ENCODE measurements at places on chromosomes 6 and 20. TPM values are rescaled to one million over a fixed set of nuclear protein-coding genes. Genes with fewer than 3 reads are reported as not detected.

DNA sequence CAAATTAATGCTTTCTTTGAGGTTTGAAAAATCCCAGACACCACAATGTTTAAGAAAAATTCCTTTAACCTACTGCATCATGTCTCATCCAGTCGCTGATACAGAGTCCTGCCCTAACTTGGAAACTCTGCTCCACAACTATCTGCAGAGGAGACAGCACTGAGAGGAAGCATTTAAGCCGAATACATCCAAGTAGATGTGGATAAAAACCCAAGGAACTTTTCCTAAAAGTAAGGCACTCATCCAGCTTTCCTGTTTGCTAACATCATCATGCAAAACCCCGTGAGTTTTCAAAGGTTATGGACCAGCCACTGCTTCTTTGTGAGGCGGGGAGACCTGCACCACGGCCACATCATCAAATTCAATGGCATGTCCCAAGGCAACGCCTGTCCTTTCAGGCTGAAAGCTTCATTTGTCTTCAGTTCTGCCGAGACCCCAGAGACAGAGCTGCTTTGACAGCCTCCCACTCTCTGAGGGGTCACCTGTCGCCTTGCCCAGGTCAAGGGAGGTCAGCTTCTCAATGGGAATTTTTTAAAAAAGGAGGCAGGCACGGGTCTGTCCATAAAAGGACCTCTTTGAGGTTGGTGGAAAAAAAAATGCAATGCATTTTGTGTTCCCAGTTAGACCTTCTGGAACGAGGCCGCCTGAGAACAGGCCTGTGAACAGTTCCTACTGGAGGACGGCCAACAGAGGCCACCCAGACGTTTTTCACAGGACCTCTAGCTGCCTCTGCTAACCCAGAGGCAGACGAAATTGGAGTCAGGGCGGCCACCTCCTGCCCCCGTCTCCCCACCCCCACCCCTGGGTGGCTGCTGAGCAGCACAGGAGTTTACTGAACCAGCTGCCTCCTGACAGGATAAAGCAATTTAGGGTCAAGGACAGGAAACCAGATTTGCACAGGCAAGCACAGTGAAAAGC is 142.5 kb upstream of the HDDC2 start:
- H3K27me3 ChIP-seq = no peaks in the 10 kb centered on the region
- no peak overlapping the region for H3K4me3 ChIP-seq
- no peaks in the 10 kb centered on the region for H3K4me1 ChIP-seq
- no peak overlapping the region for H3K27ac ChIP-seq
- H3K36me3 ChIP-seq = no peaks in the 10 kb centered on the region

- no peak overlapping the region for H3K27ac ChIP-seq
- H3K27me3 ChIP-seq = no peaks in the 10 kb centered on the region
- H3K4me1 ChIP-seq = no peaks in the 10 kb centered on the region
These were observed 51.1 kb upstream of the TMEM170B start for GRCh38 chr6:11486486-11486885.

DNA sequence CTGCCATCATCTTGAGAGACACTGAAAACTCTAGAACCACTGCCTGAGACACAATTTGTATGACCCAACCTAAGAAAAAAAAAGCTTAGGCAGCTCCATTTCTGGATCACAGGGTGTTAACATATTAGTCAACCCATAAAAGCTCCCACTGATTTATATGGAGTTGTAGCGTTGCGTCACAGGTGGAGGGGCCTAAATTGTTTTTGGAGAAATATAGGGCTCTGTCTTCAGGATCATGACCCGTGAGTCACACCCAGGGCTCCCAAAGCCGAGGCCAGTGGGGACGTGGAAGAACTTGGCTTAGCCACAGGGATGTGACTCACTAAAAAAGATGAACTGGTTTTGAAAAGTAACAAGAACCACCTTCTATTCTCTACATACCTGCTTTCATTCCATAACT is 116.5 kb upstream of the BMP2 start:
- no peaks in the 10 kb centered on the region for H3K27me3 ChIP-seq
- no peak overlapping the region for H3K27ac ChIP-seq
- no peak overlapping the region for H3K4me3 ChIP-seq
- H3K36me3 ChIP-seq = no peaks in the 10 kb centered on the region

DNA sequence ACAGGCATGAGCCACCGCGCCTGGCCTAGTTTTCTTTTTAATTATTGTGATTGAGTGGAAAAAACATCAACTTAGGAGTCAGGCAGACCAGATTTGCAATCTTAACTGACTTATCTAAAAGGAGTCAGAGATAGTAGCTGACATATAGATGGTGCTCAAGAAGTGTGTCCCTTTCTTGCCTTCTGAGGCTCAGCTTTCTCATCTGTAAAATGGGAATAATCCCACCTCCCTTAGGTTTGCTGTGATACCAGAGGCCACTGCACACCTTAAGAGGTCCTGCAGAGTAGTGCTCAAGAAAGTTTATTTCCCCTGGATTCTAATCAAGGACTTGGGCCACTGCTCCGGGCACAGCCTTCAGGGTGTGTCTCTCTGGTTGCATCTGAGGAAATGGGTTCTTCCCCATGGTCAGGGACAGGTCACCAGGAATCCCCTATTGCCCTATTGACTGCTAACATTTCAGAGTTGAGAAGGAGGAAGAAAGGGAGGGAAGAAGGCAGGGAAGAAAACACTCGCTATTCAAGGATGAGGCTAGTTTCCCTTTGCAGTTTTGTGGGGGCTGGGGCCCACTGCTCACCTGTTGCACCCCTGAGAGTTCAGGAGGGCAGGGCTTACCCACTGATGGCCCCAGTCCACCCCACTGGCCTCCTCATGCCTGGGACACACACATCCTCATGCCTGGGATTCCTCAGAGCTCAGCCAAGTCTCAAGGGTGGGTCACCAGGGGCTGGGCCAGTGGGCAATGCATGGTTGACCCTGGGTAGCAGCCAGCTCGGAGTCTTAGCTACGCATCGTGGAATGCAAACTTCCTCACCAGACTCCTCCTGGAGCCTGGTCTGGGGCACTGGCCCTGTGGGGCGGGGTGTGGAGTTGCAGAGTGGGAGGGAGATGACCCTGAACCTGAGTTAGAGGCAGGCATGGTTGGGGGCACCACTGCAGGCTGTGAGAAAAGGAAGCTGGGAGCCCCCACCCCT is 21.2 kb downstream of the C6orf132 start:
- H3K36me3 ChIP-seq = peaks cover 3% of the 10 kb centered on the region
- DNase-seq = no peak
- H3K27ac ChIP-seq = peak overlapping the region; percentile 79
- no peaks in the 10 kb centered on the region for H3K27me3 ChIP-seq

DNA sequence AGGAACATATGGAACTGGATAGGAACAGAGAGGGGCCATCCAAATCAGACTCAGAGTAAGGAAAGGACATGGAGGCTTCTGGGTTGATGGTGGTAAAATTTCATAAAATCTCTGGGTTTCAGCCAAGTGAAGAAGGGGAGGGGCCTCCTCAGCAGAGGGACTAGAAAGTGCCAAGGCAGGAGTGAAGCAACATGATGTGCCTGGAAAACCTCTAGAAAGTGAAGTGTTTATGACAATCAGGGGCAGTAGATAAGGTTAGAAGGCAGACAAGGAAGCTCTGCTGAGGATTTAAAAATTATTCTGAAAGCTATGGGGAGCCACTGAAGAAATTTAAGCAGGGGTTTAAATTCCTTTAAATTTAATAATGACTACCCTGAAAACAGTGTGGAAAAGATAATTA is 126.0 kb upstream of the TENT5A start:
- no peaks in the 10 kb centered on the region for H3K27me3 ChIP-seq
- H3K27ac ChIP-seq = peak overlapping the region; percentile 17
- no peaks in the 10 kb centered on the region for H3K36me3 ChIP-seq
- H3K4me3 ChIP-seq = no peak overlapping the region

- no peaks in the 10 kb centered on the region for H3K27me3 ChIP-seq
- H3K36me3 ChIP-seq = no peaks in the 10 kb centered on the region
- no peak overlapping the region for H3K27ac ChIP-seq
- H3K4me1 ChIP-seq = no peaks in the 10 kb centered on the region
- no peak for DNase-seq
These were observed 108.9 kb downstream of the MANEA start for GRCh38 chr6:95686272-95686671.

DNA sequence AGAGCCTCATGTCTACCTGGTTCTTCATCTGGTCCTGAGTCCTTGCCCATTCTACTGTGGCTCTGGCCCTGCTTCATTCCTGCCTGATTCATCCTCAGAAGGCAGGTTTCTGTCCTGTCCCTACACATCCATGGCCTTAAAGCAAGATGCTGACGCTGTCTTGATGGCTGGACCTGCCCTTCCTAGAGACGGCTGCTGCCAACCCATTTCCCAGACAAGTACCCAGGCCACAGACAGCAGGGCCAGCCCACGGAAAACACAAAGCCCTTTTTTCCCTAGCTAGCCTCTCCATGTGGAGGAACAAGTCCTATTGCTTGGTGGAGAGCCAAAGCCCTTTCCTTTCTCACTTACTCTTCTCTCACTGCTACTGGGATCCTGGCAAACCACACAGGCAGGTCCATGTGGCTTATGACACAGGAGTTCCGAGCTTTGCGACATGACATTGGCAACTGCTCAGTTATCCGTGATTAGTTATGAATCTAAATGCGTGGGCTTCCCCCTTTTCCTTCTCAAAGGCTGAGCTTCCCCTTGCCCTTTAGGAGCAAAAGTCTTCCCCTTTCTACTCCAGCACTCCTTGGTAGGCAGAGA is 72.9 kb downstream of the SLC22A3 start:
- H3K27me3 ChIP-seq = no peaks in the 10 kb centered on the region
- no peak overlapping the region for H3K4me3 ChIP-seq
- no peaks in the 10 kb centered on the region for H3K36me3 ChIP-seq
- H3K27ac ChIP-seq = no peak overlapping the region
- H3K4me1 ChIP-seq = no peaks in the 10 kb centered on the region

DNA sequence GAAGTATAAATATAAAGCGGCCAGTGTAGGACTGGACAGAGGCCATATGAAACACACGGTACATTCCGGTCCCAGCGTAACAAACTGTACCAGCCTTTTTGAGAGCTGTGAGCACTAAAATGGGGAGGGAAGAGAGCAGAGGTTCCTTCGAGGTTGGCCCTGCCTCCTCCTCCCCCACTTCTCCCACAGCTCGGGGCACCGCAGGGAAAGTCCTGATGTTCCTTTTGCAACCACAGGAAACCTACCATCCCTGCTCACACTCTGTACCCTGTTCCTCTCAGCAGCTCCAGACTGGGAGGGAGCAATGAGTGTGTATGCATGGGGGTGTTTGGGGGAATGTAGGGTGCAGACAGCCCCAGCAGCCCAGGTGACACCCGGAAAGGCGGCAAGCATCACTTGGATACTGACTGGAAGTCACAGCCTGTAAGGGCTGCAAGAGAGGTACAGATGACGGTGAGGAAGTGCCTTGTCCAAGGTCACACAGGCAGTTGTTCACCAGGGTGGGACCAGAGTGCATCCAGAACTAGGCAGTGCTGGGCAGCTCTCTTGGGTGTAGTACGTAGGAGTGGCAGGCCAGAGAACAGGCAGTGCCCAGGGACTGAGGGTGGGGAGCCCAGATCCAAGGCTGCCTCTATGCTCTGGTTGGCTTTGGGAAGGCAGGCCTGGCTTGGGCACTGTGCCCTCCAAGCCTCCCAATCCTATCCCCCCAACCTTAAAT is 11.0 kb upstream of the ARMC12 start:
- H3K27ac ChIP-seq = no peak overlapping the region
- H3K36me3 ChIP-seq = no peaks in the 10 kb centered on the region
- no peaks in the 10 kb centered on the region for H3K27me3 ChIP-seq
- H3K4me3 ChIP-seq = no peak overlapping the region
- DNase-seq = no peak

- H3K36me3 ChIP-seq = no peaks in the 10 kb centered on the region
- peaks cover 13% of the 10 kb centered on the region for H3K4me1 ChIP-seq
- H3K27me3 ChIP-seq = no peaks in the 10 kb centered on the region
- DNase-seq = no peak
- no peak overlapping the region for H3K4me3 ChIP-seq
These were observed 49.2 kb downstream of the SERAC1 start for GRCh38 chr6:158118886-158119285.

DNA sequence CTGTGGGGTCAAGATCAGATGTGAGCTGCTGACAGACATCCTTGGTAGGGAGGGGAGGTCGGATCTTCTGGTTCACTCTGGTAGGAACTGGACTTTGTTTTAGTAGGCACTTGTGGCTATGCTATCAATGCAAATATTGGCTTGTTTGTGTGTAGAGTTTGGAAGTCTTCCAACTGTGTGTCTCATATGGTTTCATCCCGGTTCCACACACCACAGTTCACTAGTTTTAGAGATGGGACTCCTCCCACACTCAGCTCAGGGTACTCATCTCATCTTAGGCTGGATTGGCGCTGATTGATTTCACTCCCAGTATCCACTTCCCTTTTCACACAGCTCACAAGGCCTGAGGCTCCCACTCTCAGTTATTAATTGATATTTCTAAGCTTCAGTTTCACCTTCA is 161.3 kb downstream of the THBS2 start:
- no peak overlapping the region for H3K27ac ChIP-seq
- DNase-seq = no peak
- no peak overlapping the region for H3K4me3 ChIP-seq
- no peaks in the 10 kb centered on the region for H3K36me3 ChIP-seq

- no peak overlapping the region for H3K27ac ChIP-seq
- H3K36me3 ChIP-seq = no peaks in the 10 kb centered on the region
- no peak for DNase-seq
These were observed 107.1 kb downstream of the QRSL1 start for GRCh38 chr6:106736502-106736901.

DNA sequence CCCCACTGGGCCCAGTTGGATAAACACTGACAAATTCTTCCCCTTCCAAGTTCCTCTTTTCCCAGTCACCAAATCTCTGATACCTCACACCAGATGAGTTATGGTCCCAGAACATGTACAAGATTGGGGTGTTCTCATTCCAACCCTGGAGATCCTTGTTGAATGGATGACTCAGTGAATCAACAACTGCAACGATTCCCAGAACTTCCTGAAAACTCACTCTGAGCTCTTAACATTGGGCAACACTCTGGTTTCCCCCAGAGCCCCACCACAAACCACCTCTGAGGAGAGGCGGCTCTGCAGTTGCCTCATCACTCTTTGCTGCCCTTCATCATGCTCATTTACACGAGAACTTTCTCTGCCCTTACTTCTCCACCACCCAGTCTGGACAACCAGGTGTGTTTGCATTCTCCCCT is 115.2 kb downstream of the MRPL14 start:
- H3K4me3 ChIP-seq = no peak overlapping the region
- H3K27ac ChIP-seq = no peak overlapping the region
- no peaks in the 10 kb centered on the region for H3K4me1 ChIP-seq

GRCh38 chr6:1849691-1850090 is 240.0 kb downstream of the FOXC1 start:
- H3K27ac ChIP-seq = no peak overlapping the region
- H3K4me3 ChIP-seq = no peak overlapping the region
- no peaks in the 10 kb centered on the region for H3K27me3 ChIP-seq
- DNase-seq = no peak
- H3K36me3 ChIP-seq = no peaks in the 10 kb centered on the region
- no peaks in the 10 kb centered on the region for H3K4me1 ChIP-seq

The RIMS4 gene
- 9.0 TPM for total RNA-seq

The SYNDIG1 gene
- not detected for total RNA-seq

The TCP1 gene
- total RNA-seq = 333 TPM

The OPN5 gene
- not detected for total RNA-seq

The PDYN gene
- not detected for total RNA-seq

The CCDC170 gene
- 4.0 TPM for total RNA-seq
